ENCODE measurements at places on chromosomes 2 and 18.
A peak's percentile ranks its signal among the peaks of the same experiment; 100 is the strongest.

GRCh38 chr2:158239271-158239670 lies 137.6 kb downstream of the UPP2 start:
- DNase-seq = no peak

- no peak for DNase-seq
Measured at GRCh38 chr18:46794607-46795006, 37.8 kb upstream of the ST8SIA5 start.

- no peak for DNase-seq
Measured at GRCh38 chr18:12679183-12679786, 21.4 kb upstream of the SPIRE1 start.

DNA sequence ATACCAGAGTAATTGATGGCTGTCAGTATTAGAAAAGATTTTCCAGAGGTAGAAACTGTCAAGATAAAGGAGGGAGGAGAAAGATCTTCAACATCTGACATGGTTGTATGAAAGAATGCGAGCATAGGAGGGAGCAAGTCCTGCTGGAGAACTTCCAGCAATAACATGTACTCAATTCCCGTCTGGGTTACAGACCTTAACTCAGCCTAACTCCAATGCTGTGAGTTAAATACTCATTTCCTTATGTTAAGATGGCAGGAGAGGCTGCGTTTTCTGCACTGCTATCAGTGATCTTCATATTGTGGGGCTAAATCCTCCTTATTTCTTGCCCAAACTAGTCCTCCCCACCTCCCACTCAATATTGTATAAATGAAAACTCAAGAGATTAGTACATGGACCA lies 6.7 kb upstream of the CERS6 start:
- no peak for DNase-seq

GRCh38 chr2:214549946-214550345 lies 139.1 kb downstream of the VWC2L start:
- no peak for DNase-seq

DNA sequence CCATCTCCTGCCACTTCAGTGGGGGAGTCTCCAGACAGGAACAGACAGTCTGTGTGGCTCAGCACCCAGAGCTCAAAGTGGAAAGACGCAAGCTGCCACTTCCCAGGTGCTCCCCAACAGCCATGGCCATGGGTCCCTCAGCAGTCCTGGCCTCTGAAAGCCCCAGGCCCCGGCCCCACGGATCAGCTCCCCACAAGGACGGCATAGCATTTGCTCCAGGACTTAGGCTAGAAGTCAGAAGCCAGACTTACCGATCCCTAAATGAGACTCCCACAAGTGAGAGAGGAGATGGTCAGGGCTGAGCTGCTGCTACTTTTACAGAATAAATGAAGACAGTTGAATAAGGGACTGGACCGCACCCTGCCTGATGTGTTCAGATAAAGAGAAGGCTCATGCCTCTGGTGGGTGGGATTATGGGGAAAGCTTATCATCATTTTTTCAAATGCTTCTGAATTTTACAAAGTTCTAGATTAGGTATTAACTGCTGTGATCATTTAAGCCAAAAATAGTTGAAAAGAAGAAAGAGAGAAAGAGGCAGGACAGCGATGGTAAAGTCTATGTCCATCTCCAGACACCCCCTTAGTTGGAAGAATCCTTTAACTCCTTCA lies 50.5 kb downstream of the ADD2 start:
- no peak for DNase-seq

GRCh38 chr2:239585422-239585821 lies 184.6 kb upstream of the HDAC4 start:
- no peak for DNase-seq

DNA sequence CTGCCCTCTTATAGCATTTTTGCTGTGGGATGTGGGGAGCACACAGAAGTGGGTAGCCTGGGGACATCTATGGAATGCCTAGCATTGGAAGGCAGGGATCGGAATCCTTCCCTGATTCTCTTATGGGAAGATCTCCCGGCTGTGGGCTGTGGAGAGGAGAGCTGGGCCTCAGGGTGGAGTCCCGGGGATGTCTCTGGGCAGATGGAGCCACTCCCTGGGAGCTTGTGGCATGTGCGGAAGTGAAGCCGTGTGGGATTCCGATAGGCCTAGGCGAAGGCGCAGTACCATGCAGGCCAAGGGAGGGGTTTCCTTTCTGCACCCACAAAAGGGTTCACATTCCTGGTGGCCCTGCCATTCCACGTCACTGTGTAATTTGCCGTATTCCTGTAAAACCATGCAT lies 87.9 kb downstream of the GLI2 start:
- DNase-seq = no peak

DNA sequence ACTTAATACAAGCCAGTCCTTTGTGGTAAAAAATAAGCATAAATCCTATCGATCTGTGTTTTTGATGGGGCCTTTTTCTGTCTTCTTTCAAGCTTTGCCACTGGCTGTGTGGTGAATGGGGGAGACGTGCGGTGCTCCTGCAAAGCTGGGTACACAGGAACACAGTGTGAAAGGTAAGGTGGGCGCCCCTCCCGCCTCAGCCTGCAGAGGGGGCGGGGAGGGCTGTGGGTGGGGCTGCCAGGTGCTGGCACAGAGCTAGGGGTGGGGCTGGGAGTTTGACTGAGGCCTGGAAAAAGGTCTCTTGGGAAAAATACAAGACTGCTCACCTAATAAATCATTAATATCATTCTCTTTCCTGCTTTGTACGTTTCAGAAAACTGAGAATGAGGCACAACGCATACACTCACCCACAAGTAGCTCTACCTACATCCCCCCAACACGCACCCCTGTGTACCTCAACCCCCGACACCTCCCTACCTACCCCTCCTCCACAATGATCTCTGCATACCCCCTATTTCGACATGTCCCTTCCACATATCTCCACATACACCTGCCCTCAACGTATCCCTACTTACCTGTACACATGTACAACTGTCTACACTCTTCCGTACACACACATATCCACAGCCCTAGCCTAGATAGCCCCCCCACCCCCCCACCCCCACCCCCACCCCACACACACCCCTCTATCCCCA lies 129.7 kb upstream of the TTC39C start:
- DNase-seq = no peak

DNA sequence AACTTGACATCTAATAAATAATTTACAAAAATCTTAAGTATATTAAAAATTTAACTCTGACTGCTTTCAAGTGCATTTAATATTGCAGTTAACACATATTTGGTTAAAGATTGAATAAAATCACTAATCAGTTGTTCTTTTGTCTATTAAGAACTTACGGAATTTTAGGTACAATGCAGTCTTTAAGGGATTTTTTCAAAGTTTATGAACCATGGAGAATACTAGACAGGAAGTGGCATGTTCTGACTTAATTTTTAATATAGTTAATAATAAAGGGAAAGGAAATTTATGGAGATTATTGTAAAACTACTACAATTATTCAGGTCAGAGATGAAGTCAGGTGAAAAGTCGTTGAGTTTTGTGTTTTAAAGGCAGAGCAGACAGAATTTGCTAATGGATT lies 240.9 kb downstream of the CALCRL start:
- no peak for DNase-seq

DNA sequence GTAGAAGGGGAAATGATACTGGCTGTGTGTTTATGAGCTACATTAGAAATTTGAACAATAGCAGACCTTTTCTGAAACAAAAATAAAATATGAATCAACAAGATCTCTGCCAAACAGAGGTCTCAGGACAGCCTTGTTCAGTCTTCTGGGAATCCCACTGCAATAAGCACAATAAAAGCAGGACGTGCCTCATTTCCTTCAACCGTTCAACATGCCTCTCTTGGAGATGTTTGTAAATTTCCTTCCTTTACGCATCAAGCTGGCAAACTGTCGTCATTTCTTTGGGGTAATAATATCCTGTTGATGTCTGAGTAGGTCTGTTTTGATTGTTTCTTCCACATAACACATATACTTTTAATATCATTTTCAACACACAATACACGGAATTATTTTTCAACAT lies 77.2 kb downstream of the TCF4 start:
- no peak for DNase-seq

GRCh38 chr2:3254442-3254941 lies 123.1 kb downstream of the EIPR1 start:
- DNase-seq = no peak

DNA sequence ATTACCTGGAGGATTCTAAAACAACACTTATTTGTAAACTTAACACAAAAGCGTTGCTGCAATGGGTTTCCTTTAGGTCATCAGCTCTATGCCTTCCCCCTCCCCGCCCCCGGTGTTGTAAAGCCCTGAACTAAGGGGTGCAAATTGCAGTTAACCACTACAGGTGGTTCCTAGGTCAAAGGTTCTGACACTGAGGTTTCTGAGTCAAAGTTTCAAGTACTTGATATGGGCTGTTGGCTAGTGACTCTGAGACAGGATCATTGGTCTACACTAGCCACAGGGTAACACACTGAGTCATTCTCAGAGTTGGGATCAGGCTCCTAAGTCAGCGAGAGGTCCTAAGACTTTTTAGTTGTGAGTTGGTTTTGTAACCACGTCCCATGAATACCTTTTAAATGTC lies 15.4 kb downstream of the IL1B start:
- no peak for DNase-seq

GRCh38 chr2:66667301-66667700 lies 232.4 kb downstream of the MEIS1 start:
- no peak for DNase-seq

- DNase-seq = no peak
Measured at GRCh38 chr2:208025814-208026184, 472 bp upstream of the PLEKHM3 start.

DNA sequence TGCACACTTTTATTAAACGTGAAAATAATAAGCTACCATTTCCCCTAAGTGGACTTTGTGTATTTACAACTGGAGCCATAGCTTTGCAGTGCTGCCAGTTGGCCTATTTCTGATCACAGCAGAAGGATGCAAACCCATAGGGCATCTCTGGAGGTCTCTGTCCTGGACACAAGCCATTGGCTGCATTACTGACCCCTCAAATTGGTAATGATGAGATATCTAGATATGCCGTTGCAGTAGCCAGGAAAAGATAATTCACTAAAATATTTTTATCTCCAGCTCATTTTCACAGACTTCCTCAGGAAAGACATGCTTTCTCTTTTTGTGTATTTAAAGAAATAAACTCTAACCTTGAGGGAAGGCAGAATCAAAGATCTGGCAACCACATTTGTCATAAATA lies 182.5 kb downstream of the TDRD15 start:
- DNase-seq = no peak

- no peak for DNase-seq
Measured at GRCh38 chr2:158686210-158686691, 108.9 kb upstream of the DAPL1 start.

- DNase-seq = no peak
Measured at GRCh38 chr18:25647404-25647803, 295.4 kb upstream of the ZNF521 start.

GRCh38 chr2:42978175-42978886 lies 185.9 kb upstream of the HAAO start:
- no peak for DNase-seq

GRCh38 chr2:38565333-38565732 lies 37.4 kb downstream of the HNRNPLL start:
- DNase-seq = no peak

DNA sequence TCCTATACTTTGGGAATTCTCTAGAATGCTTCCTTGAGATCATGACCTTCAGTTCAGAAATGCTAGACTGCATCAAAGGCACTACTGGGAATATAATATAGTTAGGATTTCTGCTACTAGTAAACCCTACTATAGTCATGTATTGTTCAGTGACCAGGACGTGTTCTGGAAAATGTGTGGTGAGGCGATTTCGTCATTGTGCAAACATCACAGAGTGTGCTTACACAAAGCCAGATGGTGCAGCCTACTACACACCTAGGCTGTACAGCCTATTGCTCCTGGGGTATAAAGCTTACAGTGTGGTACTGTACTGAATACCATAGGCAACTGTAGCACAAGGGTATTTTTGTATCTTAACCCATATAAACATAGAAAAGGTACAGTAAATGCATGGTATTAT lies 13.0 kb downstream of the CXCR4 start:
- DNase-seq = no peak

- DNase-seq = no peak
Measured at GRCh38 chr18:59456657-59457056, 97.6 kb upstream of the LMAN1 start.

DNA sequence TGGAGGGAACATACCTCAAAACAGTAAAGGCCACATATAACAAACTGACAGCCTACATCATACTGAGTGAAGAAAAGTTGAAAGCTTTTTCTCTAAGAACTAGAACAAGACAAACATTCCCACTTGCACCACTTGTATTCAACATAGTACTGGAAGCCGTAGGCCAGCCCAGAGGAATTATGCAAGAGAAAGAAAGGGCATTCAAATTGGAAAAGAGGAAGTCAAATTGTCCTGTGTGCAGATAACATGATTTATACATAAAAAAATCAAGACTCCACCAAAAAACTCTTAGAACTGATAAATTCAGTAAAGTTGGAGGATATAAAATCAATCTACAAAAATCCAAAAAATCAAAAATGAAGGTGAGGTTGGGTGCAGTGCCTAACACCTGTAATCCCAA lies 8.0 kb upstream of the KDM3A start:
- DNase-seq = no peak

DNA sequence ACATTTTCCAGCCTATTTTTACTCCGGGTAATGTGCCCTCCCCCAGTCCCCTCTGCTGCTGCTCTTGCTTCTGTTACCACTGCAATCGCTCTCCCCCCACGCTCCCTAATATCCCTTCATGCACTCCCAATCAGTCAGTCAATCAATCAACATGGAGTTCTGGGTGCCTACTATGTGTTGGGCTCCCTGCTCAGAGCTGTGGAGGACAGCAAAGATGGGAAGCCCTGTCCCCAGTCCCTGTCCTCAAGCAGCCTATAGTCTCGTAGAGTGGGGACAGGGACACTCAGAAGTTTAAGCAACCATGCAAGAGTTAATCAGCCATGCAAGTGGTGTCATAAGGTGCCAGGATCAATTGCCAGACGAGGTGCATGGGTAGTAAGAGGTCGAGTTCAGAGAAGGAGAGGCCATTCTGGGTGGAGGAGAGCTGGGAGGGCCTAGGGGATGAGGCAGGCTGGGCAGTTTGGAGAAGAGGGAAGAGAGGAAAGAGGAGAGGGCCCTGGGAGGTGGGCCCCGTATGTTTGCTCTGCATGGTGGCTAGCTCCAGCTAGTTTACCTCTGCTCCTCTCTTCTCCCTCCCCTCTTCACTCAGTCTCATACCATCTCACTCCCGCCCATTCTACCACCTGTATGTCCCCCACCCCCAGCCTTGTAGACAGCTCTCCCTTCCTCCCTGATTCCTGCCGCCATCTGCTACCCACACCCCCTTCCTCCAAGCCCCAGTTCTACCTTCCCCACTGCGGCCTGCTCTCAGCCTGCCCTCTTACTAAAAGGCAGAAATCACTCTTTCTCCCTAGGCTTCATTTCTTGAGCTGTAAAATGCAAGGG lies 3.9 kb downstream of the ASIC4 start:
- no peak for DNase-seq

DNA sequence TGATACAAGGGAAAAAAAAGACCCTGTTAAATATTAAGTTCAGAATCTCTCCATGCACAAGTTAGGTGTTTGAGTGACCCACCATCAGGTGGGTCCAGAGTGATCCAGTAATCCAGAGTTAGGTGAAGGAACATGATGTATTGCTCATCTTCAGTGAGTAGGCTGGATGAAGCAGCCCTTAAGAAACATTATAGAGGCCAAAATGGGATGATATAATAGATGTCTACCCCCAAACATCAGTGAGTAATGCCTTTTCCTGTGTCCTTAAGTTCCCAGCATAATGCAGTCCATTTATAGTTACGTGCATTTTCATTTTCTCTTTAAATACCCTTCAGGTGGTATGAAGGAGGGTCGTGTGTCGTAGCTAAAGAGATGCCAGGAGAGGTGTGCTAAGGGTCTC lies 89.6 kb downstream of the MAP4K4 start:
- DNase-seq = no peak

- DNase-seq = no peak
Measured at GRCh38 chr2:227462972-227463931, 8.7 kb upstream of the AGFG1 start.

- DNase-seq = peak; percentile 67
Measured at GRCh38 chr18:76528477-76529432, 33.7 kb upstream of the ZNF516 start.
